Stimulated activated CD4-positive, alpha-beta T cell treated with anti-CD3 and anti-CD28 coated beads, Interleukin-4, amount 100 ng/mL, for 1 hour (primary cell): ENCODE measurements at places on chromosomes 3 and 15.

GRCh38 chr15:92029767-92030166 is 176.3 kb downstream of the SLCO3A1 start:
- no peak for DNase-seq

DNA sequence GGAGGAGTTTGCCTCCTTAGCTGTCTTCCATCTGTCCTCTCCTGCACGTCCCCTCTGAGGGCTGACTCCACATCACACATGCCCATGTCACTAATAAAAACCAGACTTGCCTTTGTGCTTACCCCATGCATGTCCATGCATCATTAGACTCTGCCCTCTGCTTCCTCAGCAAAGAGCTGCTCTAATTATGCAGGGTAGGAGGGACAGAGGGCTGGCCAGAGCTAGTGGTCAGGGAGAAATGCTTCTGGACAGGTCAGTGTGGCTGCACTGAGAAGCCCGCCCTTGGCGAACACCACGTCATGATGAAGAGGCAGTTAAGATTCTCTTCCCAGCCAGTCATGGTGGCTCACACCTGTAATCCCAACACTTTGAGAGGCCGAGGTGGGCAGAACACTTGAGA is 8.9 kb downstream of the CA12 start:
- no peak for DNase-seq

- DNase-seq: no peak
Observed at GRCh38 chr15:42286445-42287029, 13.3 kb upstream of the TMEM87A start.

DNA sequence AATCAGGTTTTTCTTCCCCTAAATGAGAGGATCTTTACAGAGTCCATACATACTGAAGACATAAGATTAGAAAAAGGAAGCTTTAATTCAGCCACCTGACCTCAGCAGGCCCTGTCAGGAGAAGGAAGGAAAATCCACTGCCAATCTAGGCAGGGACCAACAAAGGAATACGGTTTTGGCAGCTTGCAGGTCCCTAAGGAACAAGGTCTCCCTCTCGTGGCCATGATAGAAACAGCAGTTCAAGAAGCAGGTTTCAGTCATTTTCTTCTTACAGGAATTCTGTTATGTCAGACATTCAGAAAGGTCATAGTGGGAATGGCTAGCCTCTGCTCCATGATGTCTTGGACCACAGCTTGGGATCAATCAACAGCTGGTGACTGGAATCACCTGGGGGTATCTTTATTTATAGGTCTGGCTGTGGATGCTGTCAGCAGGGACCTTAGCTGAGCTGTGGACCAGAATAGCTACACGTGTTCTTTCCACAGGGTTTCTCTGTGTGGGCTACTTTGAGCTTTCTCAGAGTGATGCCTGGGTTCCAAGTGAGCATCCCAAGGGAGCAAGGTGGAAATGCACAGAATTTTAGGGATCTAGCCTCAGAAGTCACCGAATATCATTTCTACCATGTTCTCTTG is 9.4 kb upstream of the CMSS1 start:
- peak; percentile 16 for DNase-seq

DNA sequence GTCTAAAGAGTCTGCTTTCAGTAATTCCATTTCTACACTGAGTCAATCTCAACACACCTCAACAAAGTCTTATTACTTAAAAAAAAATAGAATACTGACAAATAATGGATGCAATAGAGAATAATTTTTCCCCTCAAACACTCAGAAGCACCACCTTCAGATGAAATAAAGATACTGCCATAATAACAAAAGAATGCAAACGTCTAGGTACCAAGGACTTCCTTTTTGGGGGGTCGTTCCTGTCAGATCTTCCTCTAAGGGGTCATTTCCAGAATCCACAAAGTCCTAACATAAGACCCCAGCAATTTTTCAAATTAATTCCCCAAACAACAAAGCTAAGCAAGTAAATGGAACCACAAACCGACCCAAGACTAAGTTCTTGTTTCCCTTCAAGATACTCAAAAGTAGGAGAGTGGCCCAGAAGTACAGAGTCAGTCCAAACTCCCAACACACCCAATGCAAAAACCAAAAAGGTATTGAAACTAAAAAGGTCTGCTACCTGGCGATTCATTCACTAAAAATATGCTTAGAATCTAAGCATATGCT is 1.3 kb downstream of the RYK start:
- no peak for DNase-seq

DNA sequence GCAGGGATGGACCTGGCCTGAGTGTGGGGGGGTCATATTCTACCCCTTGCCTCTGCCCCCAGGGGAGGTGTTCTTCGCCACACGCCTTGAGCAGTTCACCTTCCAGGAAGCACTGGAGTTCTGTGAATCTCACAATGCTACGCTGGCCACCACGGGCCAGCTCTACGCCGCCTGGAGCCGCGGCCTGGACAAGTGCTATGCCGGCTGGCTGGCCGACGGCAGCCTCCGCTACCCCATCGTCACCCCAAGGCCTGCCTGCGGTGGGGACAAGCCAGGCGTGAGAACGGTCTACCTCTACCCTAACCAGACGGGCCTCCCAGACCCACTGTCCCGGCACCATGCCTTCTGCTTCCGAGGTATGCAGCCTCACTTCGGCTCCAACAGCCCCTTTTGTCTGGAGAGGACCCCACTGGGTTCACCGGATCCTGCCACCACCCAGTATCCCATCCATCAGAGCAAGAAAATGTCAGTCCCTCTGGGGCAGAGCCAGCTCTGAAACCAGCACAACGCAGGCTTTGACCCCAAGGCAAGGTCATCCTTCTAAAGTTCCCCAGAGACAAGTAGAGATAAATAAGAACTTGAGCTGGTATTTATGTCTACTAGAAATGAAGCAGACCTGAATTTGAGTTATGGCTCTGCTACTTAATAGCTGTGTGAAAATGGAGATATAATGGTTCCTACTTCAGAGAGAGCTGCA is 45.8 kb downstream of the HAPLN3 start:
- no peak for DNase-seq

- DNase-seq: no peak
Observed at GRCh38 chr15:56759450-56759845, 26.1 kb upstream of the ZNF280D start.

GRCh38 chr15:100121285-100121684 is 220.5 kb downstream of the ADAMTS17 start:
- DNase-seq: no peak

DNA sequence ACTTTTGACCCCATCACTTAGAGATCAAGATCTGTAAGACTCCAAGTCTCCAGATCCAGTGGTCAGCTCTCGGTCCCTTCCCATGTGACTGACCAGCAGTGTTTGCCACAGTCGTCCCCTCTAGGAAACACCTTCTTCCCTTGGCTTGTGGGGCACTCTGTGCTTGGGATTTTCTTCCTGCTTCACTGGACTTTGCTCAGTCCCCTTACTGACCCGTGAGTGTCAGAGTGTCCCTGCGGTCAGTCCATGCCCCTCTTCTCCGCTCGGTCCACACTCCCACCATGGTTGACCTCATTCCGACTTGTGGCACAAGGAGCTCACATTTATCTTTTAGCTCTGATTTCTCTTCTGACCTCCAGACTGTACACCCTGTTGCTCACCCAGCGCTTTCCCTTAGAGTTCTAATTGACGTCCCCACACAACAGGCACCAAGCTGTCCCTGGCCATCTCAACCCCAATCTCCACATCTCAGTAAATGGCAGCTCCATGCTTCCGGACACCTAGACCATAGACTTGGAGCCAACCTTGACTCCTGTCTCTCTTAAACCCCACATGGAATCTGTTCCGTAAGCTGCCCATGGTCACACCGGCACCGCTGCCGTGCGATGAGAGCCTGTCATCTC is 67.9 kb downstream of the APBA2 start:
- no peak for DNase-seq

GRCh38 chr3:174243171-174243570 is 616.0 kb upstream of the NAALADL2 start:
- no peak for DNase-seq

GRCh38 chr15:92891533-92892200 is 8.5 kb upstream of the CHD2 start:
- no peak for DNase-seq

- no peak for DNase-seq
Observed at GRCh38 chr3:98977520-98977919, 76.0 kb upstream of the DCBLD2 start.

DNA sequence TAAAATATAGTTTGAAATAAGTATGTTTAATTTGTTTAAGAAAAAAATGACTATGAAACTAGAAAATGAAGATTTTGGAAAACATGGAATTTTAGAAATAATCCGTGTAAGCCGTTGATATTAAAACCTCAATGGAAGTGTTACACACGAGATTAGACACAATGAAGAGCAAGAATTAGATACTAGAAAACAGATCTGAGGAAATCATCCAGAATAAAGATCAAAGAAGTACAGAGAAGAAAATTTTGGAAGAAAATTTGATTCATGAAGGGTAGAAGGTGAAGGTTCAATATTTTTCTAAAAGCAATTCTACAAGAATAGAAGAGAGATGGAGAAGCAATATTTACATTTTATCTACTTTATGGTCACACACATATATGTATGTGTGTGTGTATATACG is 52.5 kb upstream of the SATB1 start:
- DNase-seq: no peak

GRCh38 chr3:155886915-155887314 is 16.5 kb downstream of the GMPS start:
- DNase-seq: no peak

GRCh38 chr3:146277953-146278631 is 27.2 kb upstream of the PLSCR4 start:
- no peak for DNase-seq

DNA sequence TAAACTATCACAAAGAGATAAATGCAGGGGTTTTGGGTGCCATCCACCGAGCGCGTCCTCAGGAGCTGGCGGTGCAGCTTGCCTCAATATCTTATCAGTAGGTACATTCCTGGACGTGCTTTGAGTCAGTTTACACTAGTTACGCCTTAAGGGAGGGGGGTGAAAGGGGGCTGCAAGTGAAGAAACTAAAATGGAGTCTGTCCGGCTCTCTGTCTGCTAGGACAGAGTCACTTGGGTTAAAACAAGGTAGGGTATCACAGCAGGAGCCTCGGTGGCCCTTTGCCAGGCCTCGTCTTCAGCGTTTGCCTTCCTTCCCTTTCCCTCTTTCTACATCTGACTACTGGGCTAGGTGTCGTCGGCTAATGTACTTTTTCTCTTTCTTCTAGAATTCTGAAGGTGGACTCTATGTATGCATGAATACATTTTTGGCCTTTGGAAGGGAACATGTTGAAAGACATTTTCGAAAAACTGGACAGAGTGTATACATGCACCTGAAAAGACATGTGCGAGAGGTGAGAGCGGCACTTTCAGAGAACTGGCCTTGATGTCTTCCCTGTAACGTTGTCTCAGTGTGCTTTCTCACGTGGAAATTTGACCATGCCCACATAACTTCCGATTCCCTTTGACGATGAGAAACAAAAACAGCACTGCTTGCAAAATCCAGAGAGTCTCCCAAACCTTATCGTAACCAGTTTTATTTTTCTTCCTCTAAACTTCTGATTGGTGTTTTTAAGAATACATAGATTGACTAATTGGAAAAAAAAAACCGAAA is 28.8 kb downstream of the USP13 start:
- no peak for DNase-seq

- DNase-seq: peak; percentile 75
Observed at GRCh38 chr15:75727851-75728715, 15.4 kb upstream of the CSPG4 start.

- DNase-seq: no peak
Observed at GRCh38 chr15:68349151-68349550, 71.6 kb downstream of the FEM1B start.

DNA sequence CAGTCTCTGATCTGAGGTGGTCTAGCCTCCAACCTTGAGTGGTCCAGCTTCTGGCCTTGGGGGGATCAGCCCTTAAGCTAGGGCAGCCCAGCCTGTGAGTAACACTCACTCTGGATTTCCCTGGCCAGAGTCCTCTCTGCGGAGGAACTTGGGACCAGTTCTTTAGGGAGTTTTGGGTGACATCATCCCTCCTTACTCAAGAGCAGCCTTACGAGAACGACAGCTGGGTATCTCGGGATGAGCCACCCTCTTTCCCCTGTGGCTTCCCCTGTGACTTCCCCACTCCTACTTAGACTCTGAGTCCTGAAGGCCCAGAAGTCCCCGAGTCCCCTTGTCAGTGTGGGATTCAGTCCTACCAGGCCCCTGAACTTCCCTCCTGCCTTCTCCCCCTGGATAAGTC is 10.2 kb upstream of the PLXND1 start:
- no peak for DNase-seq

GRCh38 chr15:68817304-68818065 is 3.2 kb downstream of the ANP32A start:
- peak; percentile 76 for DNase-seq

- no peak for DNase-seq
Observed at GRCh38 chr3:25362118-25362517, 65.9 kb upstream of the RARB start.

DNA sequence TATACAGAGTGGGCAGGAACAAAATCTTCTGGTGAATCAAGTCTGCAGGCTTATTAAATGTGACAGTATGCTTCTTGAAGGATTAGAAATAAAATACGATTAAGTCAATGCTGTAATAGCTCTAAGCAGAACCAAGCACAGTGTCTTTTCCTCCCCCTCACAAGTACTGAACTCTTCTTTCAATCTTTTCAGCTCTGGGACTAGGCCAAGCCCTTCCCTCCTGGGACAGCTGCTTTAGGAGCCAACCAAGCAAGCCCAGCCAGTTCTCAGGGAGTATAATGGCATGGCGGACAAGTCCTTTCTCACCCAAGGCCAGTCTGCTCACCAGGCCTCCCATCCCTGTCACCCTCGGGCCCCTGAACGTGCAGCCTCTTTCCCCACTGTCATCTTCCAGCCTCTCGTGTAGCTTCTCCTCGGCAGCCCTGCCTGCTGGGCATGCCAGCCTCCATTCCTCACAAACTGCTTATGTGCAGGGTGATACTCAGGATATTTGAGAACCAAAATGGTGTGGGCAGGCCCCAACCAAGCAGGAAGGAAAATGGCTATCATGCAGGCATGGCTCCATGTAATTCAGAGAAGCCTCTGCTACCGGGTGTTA is 8.4 kb upstream of the PPP1R2 start:
- no peak for DNase-seq

GRCh38 chr3:138493804-138494606 is 59.6 kb downstream of the ESYT3 start:
- DNase-seq: no peak

DNA sequence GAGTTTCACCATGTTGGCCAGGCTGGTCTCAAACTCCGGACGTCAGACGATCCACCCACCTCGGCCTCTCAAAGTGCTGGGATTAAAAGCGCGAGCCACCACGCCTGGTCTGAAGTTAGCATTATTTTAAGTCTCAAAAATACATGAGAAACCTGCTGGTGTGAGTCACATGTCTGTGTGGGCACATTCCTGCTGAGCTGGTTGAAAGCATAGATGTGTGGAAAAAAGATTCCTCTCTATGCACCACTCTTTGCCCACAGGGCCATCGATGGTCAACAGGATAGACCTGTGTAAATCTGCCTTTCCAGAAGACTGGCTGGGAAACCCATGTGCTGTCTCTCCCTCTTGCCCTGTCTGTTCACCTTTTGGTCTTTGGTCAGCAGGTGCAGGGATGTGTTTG is 63.5 kb downstream of the CHRD start:
- DNase-seq: no peak

DNA sequence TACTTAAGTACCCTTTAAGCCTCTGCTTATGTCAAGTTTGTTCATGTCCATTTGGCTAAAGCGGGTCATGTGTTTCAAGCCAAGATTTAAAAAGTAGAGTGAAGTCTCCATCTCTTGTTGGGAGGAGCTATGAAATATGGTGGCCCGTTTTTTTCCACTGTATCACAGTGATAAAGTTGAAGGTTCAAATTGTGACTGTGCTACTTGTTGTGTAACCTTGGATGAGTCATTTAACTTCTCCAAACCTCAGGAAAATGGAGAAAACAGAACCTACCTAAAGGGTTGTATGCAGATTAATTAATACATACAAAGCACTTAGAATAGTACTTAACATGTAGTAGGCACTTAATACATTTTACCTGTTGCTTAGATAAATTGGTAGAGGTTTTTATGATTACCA is 43.4 kb downstream of the SNAPC5 start:
- DNase-seq: no peak
